ENCODE measurements at places on chromosomes 3 and 15.

GRCh38 chr3:44890852-44891251, 16.4 kb downstream of the TGM4 start:
- DNase-seq, result no peak

- DNase-seq, result no peak
These were observed 30.9 kb upstream of the POLR2M start for GRCh38 chr15:57675481-57676181.

DNA sequence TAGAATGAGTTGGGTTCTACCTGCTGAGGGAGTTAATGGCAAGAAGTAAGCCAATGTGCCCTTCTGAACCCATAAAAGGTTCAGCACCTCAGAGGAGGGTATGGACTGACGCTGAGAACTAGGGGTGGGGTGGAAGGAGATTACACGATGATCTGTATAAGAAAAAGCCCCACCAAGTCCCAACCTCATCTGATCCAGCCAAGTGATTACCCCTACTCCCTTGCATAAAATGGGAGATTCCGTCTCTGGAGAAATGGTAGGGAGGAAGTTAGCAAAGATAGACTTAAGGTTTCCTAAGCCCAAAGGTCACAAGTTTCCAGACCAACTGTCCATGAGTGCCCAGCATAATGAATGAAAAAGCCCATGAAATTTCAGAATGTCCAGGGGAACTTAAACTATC, 7.1 kb upstream of the DVL3 start:
- no peak for DNase-seq

DNA sequence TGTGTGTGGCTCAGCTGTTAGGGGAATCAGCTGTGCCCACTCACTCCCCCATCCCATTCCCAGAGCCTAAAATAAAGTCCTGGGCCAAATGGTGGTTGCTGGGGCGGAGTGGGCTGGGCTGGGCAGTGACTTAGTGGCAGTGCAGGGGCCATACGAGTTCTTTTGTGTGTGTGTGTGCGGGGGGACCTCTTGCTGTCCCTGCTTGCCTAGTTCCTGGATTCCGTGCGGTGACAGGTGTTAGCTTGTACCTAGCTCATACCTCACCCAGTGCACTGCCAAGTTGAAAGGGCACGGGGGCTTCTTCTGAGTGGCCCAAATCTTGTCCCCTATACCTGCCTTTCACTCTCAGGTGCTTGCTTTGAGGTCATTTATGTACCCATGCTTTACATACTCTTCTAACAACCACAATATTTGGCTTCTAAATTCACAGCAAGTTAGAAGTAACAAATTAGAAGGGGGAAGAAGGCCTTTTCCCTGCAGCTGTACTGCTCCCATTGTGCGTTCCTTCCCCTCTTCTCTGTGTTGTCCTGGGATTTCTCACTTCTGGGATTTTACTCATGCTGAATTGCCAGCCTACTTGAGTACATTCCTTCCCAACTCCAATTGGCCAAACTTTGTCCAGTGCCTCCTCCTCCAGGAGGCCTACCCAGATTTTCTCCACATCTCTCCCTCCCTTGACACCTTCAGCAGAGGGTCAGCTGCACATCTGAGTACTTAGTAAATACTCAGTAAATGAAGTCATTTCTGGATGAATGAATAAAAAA, 66.3 kb upstream of the POLG start:
- no peak for DNase-seq

DNA sequence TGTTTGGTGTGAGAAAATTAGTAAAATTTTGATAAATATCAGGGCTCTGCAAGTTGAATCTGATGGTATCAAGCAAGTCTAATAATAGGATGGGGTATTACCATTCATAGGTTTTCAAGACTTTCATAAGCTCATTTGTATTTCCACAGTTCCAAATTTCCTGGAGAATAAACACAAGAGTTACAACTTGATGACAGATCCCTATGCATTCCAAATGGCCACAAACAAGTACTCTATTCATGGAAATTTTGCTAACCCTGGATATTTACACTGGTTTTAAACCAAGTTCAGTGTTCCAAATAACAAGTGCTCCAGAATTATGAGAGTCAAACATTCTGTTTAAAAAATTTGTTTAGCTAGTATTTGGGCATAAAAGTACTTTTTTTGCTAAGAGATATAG, 75.0 kb upstream of the CNTN6 start:
- no peak for DNase-seq

- DNase-seq, result no peak
These were observed 27.8 kb upstream of the TFG start for GRCh38 chr3:100681496-100681895.

- peak; percentile 22 for DNase-seq
These were observed 435 bp downstream of the RAB27A start for GRCh38 chr15:55289011-55289745.

Measured in T-helper 9 cell (primary cell).